ENCODE measurements at places on chromosomes 5 and 9. TPM values are rescaled to one million over a fixed set of nuclear protein-coding genes. Genes with fewer than 3 reads are reported as not detected.
A peak's percentile ranks its signal among the peaks of the same experiment; 100 is the strongest.

Gene PIP5KL1
- 1.4 TPM for total RNA-seq

Gene CCDC180
- total RNA-seq: 13.0 TPM

Gene OR1Q1
- 9.6 TPM for total RNA-seq

Gene TEK
- 28.6 TPM for total RNA-seq

Gene ZNF474
- total RNA-seq: 2.6 TPM

Gene BSPRY
- total RNA-seq: 2.6 TPM

Gene KCNN2
- total RNA-seq: 3.9 TPM

Gene GLIPR2
- 75.1 TPM for total RNA-seq

Gene FCN2
- total RNA-seq: not detected

- DNase-seq: no peak
Observed at GRCh38 chr9:14498824-14499223, 184.9 kb upstream of the NFIB start.

DNA sequence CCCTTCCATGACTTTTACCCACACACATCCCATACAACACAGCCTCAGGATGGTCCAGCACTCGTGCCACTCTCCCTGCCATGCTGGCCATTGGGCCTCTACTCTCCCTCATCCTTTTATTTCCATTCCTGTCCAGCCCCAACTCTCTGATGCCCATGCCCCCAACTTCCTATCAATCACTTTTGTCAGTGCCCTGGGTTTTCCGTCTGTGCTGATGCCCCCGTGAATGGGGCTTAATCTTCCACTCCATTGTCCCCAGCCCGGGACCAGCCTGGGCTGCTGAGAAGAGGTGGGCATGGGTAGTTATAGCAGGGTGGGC is 12.6 kb upstream of the ACSL6 start:
- no peak for DNase-seq

DNA sequence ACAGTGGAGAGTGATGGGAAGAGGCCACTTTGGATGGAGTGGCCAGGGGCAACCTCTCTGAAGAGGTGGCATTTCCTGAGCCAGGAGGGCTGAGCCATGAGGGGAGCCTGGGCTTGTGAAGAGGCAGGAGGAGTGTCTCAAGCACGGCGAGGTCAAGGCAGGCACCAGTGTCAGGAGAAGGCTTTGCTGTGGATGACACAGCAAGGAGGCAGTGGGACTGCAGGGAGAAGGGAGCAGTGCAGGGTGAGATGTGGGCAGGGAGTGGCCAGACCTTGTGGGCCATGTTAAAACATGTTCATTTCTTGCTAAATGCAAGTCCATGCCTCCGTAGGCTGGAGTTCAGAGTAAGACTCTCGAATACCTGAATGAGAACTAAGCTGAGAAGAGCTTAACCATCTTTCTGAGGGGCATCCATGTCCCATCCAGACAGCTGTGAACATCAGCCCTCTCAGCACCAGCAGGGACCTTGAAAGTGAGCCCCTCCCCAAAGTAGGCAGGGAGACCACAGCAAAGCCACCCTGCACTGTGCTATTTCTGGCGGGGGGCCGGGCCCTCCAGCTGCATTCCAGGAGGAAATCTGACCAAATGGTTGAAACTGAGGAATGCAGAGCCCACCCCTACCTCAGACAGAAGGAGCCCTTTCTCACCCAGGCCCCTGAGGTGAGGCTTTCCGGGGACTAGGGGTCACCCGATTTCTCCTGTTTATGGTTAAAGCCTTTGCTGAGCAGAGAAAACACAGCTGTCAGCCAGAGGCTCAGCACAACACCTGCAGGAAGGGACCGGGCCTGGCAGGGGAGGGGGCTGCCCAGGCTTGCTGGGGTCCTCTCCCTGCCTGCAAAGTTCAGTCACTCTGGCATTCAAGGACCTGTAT is 16.1 kb upstream of the ARSI start:
- peak; percentile 38 for DNase-seq

DNA sequence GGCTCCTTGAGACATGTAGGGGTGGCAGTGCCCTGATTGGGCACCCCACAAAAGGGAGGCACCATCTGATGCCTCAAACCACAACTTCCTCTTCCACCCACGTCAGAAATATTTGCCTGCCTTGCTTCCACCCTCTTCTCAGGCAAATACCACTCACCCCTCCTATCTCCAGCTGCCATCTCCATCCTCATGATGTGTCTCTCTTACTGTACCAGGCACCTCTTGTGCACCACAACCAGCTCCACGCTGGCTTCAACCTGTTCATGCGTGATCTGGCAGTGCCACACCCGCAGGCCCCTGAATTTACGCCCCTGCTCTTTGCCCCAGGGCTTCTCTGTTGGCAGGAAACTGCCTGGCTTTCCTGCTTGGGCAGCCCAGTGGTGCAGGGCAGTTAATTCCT is 87.8 kb upstream of the HSPA9 start:
- no peak for DNase-seq

DNA sequence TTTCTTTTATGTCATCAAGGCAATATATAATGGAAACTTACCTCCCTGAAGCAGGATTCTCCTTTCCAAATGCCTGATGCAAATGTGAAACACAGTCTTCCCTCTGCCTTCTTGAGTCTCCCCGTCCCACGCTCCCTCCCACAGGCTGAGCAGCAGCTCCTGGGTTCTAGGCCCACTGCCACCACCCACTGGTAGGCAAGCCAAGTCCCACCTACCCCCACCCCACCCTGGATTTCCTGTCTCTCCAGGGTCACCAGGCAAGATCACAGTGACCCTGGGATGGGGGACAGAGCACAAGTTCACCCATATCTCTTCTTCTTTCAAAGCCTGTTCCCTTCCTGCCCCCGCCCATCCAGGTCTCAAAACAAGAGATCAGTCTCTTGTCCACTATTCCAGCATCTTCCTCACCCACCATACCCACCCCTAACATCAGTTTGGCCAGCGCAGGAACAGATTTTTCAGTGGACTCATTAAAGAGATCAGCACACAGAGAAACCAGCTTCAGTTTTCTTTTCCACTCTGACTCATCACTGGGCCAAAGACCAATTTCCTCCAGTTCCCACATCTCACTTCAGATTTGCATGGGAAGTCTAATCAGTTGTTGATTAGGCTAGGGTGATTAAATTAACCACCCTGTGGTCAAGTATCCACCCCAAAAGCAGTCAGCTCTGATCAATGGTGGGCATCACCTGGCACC is 151.5 kb downstream of the ACTL7B start:
- peak; percentile 39 for DNase-seq

- no peak for DNase-seq
Observed at GRCh38 chr5:91495699-91496098, 112.6 kb upstream of the ARRDC3 start.

DNA sequence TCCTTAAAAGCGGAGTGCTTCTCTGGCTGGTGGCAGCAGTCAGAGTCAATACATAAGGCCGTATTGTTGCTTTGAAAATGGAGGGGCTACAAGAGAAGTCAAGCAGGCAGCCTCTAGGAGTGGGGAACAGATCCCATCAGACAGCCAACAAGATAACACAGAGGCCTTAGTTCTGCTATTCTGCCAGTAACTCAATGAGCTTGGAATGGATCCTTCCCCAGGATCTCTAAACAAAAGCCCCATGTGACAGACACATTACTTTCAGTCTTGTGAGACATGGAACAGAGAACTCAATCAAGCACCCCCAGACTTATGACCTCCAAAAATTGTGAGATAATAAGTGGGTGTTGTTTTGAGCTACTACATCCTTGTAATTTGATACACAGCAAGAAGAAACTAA is 158.6 kb downstream of the RFX3 start:
- DNase-seq: no peak

GRCh38 chr5:5826911-5827310 is 404.4 kb downstream of the ICE1 start:
- no peak for DNase-seq

DNA sequence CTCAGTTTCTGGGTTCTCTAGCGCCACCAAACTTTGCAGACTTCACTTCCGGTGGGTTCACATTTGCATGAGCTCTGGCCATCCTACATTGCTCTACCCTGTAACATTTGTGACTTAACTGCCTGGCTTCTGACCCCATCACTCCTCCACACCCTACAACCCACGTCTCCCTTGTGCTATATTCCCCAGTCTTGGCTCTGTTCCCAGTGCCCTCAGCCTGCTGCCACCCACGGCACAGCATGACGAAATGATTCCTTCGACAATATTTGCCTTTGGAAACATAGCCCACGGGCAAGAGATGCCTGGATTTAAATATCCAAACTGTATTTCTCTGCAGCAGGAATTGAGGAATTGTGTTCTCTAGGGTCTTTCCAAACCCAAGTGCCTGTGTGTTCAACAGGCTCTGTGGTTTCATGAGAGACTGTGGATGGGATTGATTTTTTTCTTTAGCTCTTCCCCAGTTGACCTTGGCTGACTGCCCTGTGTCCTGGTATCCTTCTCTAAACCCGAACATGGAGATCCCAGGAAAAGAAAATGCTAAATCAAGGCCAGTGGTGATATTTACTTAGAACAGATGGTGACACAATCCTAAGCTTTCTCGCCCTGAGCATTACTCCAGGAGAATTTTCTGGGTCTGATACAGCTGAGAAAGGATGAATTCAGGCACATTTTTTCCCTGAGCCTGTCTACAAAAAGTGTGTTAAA is 44.4 kb upstream of the GRIA1 start:
- DNase-seq: peak; percentile 79
